ENCODE measurements at places on chromosomes 5 and 9.

- DNase-seq = no peak
Measured at GRCh38 chr5:89728750-89729149, 680.8 kb downstream of the CETN3 start.

DNA sequence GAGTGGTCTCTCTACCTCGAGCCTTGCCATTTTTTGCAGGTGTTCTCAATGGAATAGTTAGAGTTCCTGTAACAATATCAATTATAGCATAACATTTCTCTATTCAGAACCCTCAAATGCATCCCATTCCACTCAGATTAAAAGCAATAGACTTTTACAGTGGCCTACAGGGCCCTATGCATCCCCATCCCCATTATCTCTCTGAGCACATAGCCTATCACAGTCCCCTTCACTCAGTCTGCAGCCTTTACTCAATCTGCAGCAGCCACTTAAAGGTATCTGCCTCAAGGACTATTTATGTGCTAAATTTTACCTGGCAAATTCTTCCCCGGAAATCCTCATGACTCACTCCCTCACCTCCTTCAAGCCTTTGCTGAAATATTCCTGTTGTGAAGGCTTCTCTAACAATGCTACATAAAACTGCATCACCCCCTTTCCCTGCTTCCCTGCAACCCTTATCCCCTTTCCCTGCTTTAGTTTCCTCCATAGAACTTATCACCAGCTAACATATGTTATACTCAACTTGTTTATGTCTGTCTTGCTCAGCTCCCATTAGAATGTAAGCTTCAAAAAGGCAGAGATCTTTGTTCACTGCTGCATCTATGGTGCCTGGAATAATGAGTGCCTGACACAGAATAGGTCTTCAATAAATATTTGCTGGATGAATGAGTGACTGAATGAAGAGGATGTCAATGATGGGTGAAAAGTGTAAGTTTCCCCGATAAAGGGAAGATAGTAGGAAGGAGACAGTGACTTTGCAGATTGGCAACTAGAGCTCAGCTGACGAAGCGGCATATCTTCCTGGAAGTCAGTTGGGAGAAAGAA is 54.1 kb upstream of the ZNF366 start:
- no peak for DNase-seq

- DNase-seq = no peak
Measured at GRCh38 chr5:88188458-88189132, 80.0 kb downstream of the TMEM161B start.

- DNase-seq = no peak
Measured at GRCh38 chr5:67004730-67005350, 191.8 kb downstream of the CD180 start.

DNA sequence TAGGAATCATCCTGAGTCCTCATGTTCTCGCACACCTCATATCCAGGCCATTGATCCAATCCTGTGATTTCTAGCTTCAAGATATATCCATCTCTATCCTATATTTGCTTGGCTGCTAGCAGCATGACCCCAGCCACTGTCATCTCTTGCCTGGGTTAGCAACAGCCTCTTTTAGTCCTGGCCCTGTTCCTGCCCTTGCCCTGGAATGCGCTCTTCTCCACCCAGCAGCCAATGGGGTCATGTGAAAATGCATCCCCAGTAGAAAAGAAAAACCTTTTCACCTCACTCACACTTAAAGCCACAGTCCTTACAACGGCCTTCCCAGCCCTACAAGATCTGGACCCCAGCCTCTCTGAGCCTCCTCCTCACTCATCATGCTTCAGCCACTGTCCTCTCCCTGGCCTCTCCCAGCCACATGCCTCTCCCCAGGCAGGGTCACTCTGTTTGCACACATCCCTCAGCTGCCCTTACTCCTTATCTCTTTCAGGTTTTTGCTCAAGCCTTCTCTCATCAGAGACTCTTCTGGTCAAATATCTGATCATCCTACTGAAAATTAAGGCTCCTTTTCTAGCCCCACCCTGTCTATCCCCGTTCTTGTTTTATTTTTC is 34.3 kb upstream of the NR3C1 start:
- DNase-seq = no peak

- no peak for DNase-seq
Measured at GRCh38 chr9:75830303-75830702, 60.2 kb upstream of the PCSK5 start.

- peak; percentile 90 for DNase-seq
Measured at GRCh38 chr5:148826053-148826738, at the start of gene ADRB2. Gene ADRB2, plus strand, starts transcription at chr5:148826611. Its CDS starts 221 bp downstream, at chr5:148826832.

- peak; percentile 74 for DNase-seq
Measured at GRCh38 chr5:36507332-36507952, 99.0 kb upstream of the SLC1A3 start.

- DNase-seq = no peak
Measured at GRCh38 chr5:95080441-95080840, 204.5 kb downstream of the MCTP1 start.

DNA sequence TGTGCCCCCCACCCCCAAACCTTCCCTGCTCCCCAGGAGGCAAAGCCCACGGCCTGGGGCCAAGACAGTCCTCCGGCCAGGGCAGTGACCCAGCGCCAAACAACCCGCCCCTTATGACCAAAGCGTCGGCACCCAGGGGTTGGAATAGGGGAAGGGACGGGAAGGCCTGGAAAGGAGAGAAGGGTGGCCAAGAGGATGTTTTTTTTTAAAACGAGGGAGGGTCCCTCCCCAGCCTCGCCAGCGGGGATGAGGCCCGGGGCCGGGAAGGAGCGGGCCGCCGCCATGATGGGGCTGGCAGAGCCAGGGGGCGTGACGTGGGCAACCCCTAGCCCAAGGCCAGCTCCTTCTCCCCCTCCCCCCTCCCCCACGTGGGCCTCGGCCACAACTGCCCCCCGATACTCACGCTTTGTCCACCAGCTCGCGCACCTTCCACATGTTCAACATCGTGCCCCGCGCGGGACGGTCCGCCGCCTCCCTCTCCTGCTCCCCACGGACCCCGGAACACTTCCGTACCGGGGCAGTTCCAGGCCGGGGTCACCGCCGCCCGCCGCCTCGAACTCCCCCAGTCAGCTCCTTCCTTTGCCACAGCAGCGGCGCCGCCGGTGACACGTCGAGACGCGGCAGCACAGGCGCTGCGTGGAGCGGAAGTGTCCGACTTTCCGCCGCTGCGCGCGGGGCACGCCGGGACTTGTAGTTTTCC is at the start of gene CLINT1:
Gene CLINT1, minus strand, starts transcription at position 619 of the 700 bp plus-strand sequence. Its CDS starts 175 bp downstream, at position 444.
- DNase-seq = peak; percentile 74

GRCh38 chr5:90191352-90192045 is 218.1 kb downstream of the CETN3 start:
- DNase-seq = no peak

DNA sequence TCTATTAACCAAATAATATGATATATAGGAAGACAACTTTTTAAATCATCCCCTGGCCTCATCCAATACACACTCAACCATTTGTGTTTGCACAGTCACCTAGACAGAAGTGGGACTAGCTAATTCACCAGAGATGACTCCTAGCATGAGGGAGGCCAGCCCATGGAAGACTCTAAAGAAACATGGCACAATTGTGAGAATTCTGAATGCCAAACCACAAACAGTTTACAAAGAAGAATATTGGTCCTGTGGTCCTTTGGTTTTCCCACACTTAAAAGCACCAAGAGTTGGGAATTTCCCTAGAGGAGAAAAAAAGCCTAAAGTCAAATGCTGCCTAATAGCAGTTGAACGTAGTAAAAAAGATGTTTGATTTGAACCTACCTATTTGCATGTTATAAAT is 609.9 kb downstream of the ACTL7B start:
- DNase-seq = no peak

GRCh38 chr9:131965841-131966240 is 113.8 kb downstream of the MED27 start:
- no peak for DNase-seq

DNA sequence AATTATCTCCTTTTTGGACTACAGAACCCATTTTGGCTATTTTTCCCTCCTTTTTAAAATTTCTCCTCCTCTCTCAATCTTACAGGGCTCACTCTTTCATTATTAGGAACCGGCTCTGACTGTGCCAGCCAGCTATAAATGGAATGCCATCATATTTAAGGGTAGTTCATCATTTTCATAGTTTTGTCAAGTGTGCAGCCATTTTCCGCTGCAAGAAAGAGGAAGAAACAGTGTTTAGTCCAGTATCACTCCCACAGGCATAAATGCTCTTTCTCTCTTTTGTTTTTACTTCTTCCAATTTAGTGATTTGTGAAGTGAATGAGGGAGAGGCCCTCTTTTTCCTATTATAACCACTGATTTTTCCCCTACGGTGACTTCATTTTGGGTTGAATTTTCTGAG is 290.0 kb downstream of the NR3C1 start:
- DNase-seq = no peak

GRCh38 chr9:118644066-118644465 is 725.2 kb downstream of the BRINP1 start:
- DNase-seq = no peak
